HFFc6 (cell line): ENCODE measurements at places on chromosomes 16 and 17. TPM values are rescaled to one million over a fixed set of nuclear protein-coding genes. Genes with fewer than 3 reads are reported as not detected.

CIBAR2 gene
- total RNA-seq: not detected in 3 replicates

GRCh38 chr17:39062846-39063680 lies 88.4 kb downstream of the PLXDC1 start:
- DNase-seq: peak; percentile 39

- no peak for DNase-seq
Measured at GRCh38 chr16:62755938-62756337, 719.7 kb upstream of the CDH8 start.

GRCh38 chr17:41496803-41497484 lies 7.2 kb upstream of the KRT36 start:
- DNase-seq: peak; percentile 85

DNA sequence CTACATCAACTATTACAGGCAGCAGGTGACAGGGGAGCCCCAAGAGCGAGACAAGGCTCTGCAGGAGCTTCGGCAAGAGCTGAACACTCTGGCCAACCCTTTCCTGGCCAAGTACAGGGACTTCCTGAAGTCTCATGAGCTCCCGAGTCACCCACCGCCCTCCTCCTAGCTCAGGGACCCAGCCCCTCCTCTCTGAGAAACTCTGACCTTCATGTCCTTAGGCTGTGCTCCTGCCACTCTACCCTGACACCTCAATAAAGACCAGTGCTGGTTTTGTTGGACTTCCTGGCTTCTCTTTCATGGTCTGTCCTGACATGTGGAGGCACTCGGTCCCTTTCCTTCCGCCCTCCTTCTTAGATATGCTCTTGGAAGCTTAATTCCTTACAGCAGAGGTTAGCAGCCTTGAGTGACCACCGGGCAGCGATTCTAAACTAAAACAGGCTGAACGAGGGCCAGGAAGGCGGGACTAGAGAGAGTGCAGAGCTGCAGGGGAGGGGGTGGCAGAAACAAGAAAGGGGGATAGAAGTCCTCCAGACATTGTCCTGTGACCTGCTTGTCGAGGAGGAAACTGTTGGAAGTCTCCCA lies 915 bp downstream of the AHSP start:
- no peak for DNase-seq

- no peak for DNase-seq
Measured at GRCh38 chr17:36048066-36048465, 16.0 kb upstream of the CCL18 start.

DNA sequence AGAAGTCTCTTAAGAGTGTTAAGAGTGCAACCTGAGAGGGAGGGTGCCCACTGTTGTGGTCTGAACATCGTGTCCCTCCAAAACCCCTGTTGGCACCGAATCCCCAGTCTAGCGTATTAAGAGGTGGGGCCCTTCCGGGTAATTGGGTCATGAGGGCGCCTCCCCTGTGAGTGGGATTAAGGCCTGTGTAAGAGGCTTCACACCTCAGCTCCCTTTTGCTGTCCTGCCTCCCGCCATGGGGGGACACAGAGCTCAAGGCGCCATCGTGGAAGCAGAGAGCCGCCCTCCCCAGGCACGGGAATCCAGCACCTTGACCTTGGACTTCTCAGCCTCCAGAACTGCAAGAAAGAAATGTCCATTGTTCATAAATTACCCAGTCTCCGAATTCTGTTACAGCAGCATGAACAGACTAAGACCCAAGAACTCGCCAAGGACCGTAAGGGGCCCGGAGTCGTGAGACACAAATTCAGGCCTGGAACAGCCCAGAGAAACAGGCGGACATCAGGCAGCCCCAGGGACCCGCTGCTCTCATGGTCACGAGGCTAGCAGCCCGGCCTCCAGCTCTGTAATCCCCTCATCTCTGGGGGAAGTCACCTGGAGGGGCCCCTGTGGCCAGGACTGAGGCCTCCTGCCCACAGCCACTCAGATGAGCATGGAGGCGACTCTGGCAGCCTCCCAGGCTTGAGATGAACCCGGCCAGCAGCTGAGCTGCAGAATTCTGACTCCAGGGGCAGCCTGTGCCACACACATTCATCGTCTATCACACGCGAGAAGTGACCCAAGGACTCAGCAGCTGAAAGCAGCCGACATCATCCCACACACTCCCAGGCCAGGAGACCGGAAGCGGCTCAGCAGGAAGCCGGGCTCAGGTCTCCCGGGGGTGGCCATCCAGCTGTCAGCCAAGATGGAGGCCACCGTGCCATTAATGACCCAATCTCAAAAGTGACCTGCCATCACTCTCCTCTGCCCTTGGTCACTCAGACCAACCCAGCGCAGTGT lies 12.8 kb upstream of the CHMP6 start:
- no peak for DNase-seq

GRCh38 chr16:12225806-12226465 lies 249.4 kb downstream of the SNX29 start:
- no peak for DNase-seq

DNA sequence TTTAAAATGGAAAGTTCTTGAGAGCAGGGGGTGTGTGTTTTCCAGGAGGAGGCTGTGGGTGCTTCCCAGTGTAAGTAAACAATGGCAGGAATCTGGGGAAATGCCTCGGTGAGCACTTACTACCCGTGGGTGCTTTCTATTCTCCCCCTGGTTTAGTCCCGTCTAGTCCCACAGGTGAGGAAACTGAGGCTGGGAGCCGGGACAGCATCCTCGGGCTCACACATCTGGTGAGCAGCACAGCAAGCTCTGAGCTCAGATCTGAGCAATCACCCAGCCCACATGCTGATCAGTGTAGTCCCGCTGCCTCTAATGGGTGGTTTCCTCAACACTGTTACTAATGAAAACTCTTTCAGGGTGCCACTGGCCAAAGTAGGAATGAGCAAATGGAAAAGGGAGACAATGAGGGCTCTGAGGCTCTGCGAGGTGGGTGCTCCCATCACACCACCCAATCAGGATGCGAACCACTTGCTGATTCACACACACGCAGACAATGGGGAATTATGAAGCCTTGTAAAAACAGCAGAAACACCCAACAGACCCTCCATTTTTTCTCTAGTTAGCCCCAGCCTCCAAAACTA lies 202.6 kb downstream of the PARN start:
- no peak for DNase-seq

CCL5 gene
- total RNA-seq: 0.26 TPM in 1 of 3 replicates, not detected in the others

GRCh38 chr16:79751471-79752184 lies 151.1 kb upstream of the MAF start:
- no peak for DNase-seq

GRCh38 chr17:81913394-81914102 lies 2.3 kb upstream of the PCYT2 start:
- DNase-seq: no peak

- no peak for DNase-seq
Measured at GRCh38 chr17:12164085-12164484, 143.4 kb downstream of the MAP2K4 start.

DNA sequence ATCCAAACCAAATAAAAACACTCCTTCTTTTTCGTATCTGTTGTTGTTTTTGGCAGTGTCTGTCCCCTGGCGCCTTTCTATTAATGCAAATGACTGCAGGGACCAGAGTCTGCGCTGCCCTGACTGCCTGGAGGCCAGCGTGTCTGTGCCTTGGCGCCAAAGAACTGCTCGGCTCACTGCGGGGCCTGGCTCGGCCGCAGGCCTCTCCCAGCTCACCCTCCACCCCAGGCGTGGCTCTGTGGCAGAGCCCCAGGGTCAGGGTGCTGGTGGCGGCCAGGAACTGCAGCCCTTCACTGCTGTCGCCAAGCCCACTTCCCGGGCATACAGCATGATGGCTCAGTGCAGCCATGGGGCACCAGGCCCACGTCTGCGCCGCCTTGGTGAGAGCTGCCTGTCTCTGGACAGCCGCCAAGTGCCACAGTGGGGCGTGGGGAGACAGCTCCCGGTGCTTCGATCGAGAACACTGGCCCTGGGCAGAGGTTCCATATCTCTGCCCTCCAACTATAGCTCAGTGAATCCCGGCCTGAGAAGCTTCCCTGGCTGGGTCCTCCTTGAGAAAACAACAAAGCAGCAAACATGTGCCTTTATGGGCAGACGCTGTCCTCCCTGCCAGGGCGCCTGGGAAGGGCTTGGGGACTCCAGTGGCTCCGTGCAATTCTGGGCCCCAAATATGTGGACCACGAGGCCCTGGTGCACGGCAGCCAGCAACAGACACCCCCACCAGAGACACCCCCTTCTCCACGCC lies 11.1 kb downstream of the CANT1 start:
- DNase-seq: no peak

DNA sequence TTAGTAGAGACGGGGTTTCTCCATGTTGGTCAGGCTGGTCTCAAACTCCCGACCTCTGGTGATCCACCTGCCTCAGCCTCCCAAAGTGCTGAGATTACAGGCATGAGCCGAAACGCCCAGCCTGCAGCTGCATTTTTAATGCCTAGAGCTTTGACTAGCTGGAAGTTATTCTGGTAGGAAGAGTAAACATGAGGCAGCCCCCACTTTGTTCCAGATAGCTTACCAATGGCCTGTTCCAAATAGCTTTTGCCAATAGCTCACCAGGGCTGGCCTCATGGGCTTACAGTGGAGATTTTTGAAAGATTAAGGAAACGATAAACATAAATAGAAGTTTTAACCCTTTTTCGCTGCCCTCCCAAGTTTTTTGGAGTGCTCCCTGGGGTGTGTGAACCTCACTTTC lies 9.8 kb downstream of the TRPV2 start:
- no peak for DNase-seq

DNA sequence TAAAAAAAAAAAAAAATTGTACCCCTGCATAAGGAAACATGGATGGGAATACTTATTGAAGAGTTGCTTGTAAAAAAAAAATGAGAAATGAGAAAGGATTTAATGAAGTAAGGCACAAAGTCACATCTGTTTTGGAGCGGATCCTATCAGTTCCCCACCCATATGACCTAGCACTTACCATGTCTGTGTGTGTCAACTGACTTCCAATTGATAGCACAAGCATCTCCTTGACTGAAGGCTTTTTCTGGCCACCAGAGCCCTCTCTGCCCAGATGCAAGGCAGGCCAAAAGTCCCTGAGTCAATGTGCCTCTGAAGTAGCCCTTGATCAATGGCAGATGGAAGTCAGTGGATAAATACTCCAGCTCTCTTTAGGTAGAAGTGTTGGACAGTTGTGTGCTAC lies 13.4 kb upstream of the NLK start:
- DNase-seq: no peak

GRCh38 chr17:68053231-68054013 lies 17.9 kb downstream of the KPNA2 start:
- DNase-seq: peak; percentile 35

DNA sequence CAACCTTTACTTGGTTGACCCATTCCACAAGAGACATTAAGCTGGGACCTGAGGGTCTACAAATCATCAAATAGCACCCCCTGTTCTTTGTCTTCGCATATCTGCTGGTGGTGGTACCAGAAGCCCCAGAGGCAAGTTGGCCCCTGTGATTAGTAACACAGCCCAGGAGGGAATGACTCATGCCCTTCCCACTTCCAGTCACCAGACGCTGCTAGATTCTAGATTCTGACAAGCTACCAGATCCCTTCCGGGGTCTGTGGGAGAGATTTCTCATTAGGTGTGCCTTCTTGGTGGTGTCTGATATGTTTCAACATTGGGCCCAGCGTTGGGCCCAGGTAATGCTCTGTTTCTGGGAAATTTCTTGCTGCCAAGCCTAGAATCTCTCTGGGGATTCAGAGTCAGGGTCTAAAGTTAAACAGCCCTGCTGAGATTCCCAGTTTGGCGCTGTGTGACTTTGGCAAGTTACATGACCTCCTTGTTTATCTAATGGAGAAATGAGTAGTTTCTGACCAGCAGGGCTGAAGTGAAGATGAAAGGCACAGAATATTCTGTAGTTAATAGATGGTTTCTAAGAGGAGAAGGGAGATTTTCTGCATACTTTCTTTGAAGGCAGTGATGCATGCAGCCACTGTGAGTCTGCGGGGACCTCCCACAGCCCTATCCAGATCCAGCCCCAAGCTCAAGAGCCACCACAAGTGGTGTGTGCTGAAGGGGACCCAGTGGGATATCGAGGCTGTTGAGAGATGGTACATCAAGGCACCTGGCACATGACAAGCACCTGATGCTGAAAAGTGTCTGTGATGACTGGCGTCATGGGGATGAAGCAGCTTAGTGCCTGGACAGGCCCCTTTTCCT lies 3.9 kb downstream of the TRPV2 start:
- DNase-seq: peak; percentile 82

HSPB9 gene
- not detected in 3 replicates for total RNA-seq

ARL5C gene
- total RNA-seq: not detected in 2 replicates

QPRT gene
- total RNA-seq: 3.0 to 9.0 TPM (median 5.7 TPM) in 3 replicates

CACNG5 gene
- not detected in 3 replicates for total RNA-seq

IGFALS gene
- 0.30 TPM in 1 of 3 replicates, not detected in the others for total RNA-seq

DNA sequence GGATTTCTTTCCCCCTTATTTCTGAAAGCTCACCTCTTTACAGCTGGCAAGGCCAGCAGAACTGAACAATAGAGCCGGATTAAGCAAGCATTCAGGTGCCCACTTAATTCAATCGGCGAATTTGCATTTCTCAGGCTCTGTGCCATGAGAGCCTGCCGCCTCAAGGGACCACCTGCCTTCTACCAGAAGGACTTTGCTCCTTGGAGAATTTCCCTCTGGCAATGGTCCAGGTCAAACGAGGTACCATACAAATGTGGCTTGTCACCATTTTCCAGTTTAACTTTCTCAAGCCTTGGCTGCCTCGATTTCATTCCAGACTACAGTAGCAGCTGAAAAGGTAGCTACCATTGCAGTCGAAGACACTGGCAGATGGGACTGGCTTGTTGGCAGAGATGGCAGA lies 534.0 kb downstream of the MAF start:
- no peak for DNase-seq

AIPL1 gene
- total RNA-seq: not detected in 3 replicates

GRCh38 chr17:64281962-64282752 lies 19.1 kb upstream of the TEX2 start:
- DNase-seq: peak; percentile 47

MYCBPAP gene
- total RNA-seq: 0.24 to 0.76 TPM (median 0.37 TPM) in 3 replicates

- DNase-seq: no peak
Measured at GRCh38 chr17:38912221-38912813, 13.1 kb upstream of the LASP1NB start.

GRCh38 chr17:56598466-56598865 lies 5.0 kb downstream of the NOG start:
- peak; percentile 64 for DNase-seq

DNA sequence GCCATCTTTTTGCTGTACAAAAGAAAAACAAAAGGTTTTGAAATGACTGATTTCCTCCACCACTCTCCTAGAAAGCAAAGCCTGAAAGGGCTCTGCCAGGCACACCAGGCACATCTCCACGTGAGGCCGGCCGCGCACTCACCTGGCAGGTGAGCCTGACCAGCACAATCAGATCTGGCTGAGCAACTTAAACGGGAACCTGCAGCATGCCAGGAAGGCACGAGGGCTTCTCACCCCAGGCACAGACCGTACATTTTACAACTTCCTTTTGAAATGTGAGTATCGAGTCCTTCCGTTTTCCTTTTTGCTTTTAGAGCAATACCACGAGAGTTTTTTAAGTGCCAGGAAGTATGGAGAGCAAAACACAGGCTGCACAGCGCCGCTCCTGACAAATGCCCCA lies 22.5 kb downstream of the SLC38A10 start:
- DNase-seq: no peak

GRCh38 chr16:70737377-70738082 lies 51.7 kb upstream of the MTSS2 start:
- DNase-seq: peak; percentile 92

OSGIN1 gene
- total RNA-seq: 4.6 and 8.0 TPM in 2 replicates

SLC35G6 gene
- not detected in 3 replicates for total RNA-seq
